Activated CD4-positive, alpha-beta T cell treated with anti-CD3 and anti-CD28 coated beads, Interleukin-2, amount 50 U/mL, for 24 hours (primary cell): ENCODE measurements at places on chromosomes 11 and 22.

GRCh38 chr11:124863137-124863825 is 2.0 kb upstream of the ROBO3 start:
- no peak for DNase-seq

DNA sequence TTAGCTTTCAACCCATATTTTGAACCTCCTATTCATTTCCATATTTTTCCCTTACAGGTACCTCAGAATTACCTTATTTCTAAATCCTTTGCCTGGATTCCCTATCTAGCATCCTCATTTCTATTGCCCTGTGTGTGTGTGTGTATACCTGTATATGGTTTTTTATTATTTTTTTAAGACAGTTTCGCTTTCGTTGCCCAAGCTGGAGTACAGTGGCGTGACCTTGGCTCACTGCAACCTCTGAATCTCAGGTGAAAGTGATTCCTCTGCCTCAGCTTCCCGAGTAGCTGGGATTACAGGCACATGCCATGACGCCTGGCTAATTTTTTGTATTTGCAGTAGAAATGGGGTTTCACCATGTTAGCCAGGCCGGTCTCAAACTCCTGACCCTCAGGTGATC is 12.6 kb downstream of the HIPK3 start:
- no peak for DNase-seq

- no peak for DNase-seq
Measured at GRCh38 chr11:10943968-10944367, 86.1 kb upstream of the ZBED5 start.

DNA sequence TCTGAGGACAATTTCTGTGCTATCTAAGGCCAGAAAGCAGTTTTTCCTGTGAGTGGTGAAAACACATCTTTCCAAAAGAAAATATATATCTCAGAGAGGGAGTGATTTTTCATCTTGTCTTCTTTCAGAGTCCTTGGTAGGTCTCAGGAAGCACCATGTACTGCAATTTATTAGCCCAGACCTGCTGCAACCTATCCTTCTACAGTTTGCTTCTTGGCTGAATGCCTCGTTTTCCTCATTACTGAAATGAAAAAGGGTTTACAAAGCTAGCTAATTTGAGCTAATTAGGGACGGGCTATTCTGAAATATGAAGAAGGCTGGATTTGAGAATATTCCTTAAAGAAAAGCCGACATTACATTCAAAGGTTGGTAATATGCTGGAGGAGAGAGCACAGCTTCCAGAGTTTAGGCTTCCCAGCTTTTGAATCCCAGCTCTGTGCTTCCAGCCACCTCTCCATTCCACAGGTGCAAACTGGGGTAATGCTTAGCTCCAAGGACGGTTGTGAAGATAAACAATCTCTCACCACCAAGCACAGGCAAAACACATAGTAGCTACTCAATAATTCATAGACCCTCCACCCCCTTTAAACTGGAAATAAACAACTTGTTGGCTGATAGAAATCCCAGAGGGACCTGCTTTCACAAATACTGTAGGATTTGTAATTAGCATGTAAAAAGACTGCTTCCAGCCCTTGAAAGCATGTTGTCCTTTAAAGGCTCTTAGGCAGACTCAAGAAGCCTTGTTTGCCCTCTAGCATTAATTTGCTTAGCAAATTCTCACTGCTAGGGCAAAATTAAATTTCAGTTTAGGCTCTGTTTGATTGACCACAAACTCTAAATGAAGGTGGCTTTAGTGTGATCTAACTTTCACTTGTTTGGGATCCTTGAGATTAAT is 24.5 kb upstream of the SESN3 start:
- DNase-seq: no peak
